ENCODE measurements at places on chromosomes 7 and 10.

GRCh38 chr10:116671274-116671926 is 50.6 kb downstream of the PNLIPRP2 start:
- DNase-seq = peak; percentile 34

DNA sequence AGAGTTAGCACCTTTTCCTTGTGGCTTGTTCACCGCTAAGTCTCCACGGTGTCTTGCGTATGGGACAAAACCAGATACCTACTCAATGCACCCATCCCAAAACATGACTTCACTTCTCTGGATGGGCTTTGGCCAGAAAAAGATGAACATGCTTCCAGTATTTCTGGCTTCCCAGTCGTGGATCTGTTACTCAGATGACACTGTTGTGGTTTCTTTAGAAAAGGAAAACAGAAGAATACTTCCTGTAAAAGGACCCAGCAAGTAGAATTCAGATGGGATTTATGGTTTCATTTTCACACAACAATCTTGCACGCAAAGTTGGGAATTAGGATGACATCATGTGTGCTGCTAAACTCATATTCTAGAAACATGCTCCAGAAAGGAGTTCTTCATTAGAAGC is 216.7 kb downstream of the ADAM12 start:
- no peak for DNase-seq

GRCh38 chr7:78234634-78235033 is 436.1 kb downstream of the PHTF2 start:
- DNase-seq = no peak

DNA sequence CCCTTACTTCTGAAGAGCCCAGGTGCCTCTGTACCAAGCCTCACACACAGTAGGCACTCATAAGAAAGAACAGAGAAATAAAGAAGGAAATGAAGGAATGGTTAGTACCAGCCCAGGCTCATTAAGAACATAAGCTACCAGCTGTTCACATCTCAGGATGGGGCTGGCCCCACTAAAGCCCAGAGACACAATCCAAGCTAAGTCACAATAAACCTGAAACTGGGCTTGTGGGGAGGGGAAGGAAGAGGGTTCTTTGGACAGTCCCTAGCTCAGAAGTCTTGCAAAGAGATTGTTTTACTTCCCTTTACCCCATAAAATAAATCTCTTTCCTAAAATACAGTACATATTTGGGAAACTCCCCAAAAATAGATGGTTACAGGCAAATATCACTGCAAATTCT is 24.3 kb downstream of the FBXW4 start:
- DNase-seq = no peak

- no peak for DNase-seq
These were observed 105.1 kb upstream of the GPR22 start for GRCh38 chr7:107364787-107365186.

- DNase-seq = peak; percentile 20
These were observed 75.6 kb downstream of the CCDC6 start for GRCh38 chr10:59830601-59831259.

GRCh38 chr10:60139290-60139689 is 232.9 kb upstream of the CCDC6 start:
- DNase-seq = no peak

- no peak for DNase-seq
These were observed 67.6 kb downstream of the MCU start for GRCh38 chr10:72759584-72759983.

GRCh38 chr7:87886875-87887274 is 10.6 kb downstream of the DBF4 start:
- DNase-seq = peak; percentile 41

Data from NCI-H1105 treated with DMSO at 0.1 percent for 48 hours (cell line).